Regular cardiac myocyte (primary cell): ENCODE measurements at places on chromosomes 5 and 9. TPM values are rescaled to one million over a fixed set of nuclear protein-coding genes. Genes with fewer than 3 reads are reported as not detected.

The SLC6A3 gene
- total RNA-seq, result not detected in 2 replicates

The ANKRD18A gene
- total RNA-seq, result under 0.01 TPM in 1 of 2 replicates, not detected in the other

The MLANA gene
- not detected in 2 replicates for total RNA-seq

The PCDHAC1 gene
- under 0.01 and 0.56 TPM in 2 replicates for total RNA-seq

The LRRTM2 gene
- total RNA-seq, result under 0.01 TPM in 1 of 2 replicates, not detected in the other

The TTC39B gene
- 9.9 and 10.2 TPM in 2 replicates for total RNA-seq

The ECSCR gene
- total RNA-seq, result 3.4 and 9.2 TPM in 2 replicates

The IFNA13 gene
- not detected in 2 replicates for total RNA-seq

The ZCCHC7 gene
- 23.8 and 39.7 TPM in 2 replicates for total RNA-seq

The FAM163B gene
- under 0.01 TPM in 1 of 2 replicates, not detected in the other for total RNA-seq

The SPINK7 gene
- not detected in 2 replicates for total RNA-seq

The CD180 gene
- not detected in 2 replicates for total RNA-seq

The ANKRD18B gene
- total RNA-seq, result 2.8 and 8.2 TPM in 2 replicates

The ORM2 gene
- total RNA-seq, result not detected in 2 replicates

The NUP155 gene
- 25.4 and 42.0 TPM in 2 replicates for total RNA-seq

The MAP1B gene
- 320 and 501 TPM in 2 replicates for total RNA-seq

The PCDHB7 gene
- 0.19 and 1.1 TPM in 2 replicates for total RNA-seq

The TAF11L11 gene
- total RNA-seq, result not detected in 2 replicates

The DOCK2 gene
- total RNA-seq, result 2.3 and 3.4 TPM in 2 replicates

The ZNF879 gene
- 4.8 and 5.6 TPM in 2 replicates for total RNA-seq

The LVRN gene
- total RNA-seq, result under 0.01 and 0.19 TPM in 2 replicates

The SLC22A5 gene
- total RNA-seq, result 5.4 and 6.2 TPM in 2 replicates

The HMGCS1 gene
- total RNA-seq, result 28.8 and 29.5 TPM in 2 replicates

The CD274 gene
- 6.5 and 19.7 TPM in 2 replicates for total RNA-seq
